Natural killer cell treated with Interleukin-12 subunit alpha and Interleukin-12 subunit beta and Interleukin-15 and Interleukin-18, amount 100 ng/mL, for 72 hours (primary cell): ENCODE measurements at places on chromosomes 5 and 9. TPM values are rescaled to one million over a fixed set of nuclear protein-coding genes. Genes with fewer than 3 reads are reported as not detected.

GABRA1 gene
- not detected for total RNA-seq

CMBL gene
- total RNA-seq = 0.36 TPM

NUTM2F gene
- not detected for total RNA-seq

CYSRT1 gene
- total RNA-seq = 0.33 TPM

HMMR gene
- 31.4 TPM for total RNA-seq

SLC6A7 gene
- not detected for total RNA-seq

SLC27A6 gene
- total RNA-seq = not detected

HAVCR2 gene
- total RNA-seq = 721 TPM

ZNF366 gene
- not detected for total RNA-seq

SLC4A9 gene
- not detected for total RNA-seq

HSD17B4 gene
- 121 TPM for total RNA-seq

WNT8A gene
- not detected for total RNA-seq

C9 gene
- not detected for total RNA-seq
